Progenitor cell of endocrine pancreas (in vitro differentiated cells): ENCODE measurements at places on chromosomes 2 and 18.
A peak's percentile ranks its signal among the peaks of the same experiment; 100 is the strongest.

DNA sequence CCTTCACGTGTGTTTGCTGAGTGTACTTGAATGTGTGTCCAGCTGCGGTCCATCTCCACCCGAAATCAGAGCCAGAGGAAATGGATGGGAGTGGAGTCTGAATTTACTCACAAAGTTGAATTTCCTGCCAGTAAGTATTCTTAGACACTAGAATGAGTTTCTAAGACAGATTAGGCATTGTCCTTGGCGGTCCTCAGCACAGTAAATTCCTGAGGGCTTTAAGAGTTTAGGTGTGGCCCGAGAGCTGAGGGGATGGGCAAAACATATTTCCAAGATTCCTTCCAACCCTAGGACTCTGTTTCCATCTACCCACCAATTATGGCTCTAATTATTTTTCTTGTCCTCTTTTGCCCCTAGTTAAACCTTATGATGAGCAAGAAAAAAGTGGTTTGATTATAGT lies 90.3 kb upstream of the PHLPP1 start:
- no peak for DNase-seq

- DNase-seq, result no peak
Observed at GRCh38 chr18:48228301-48228715, 180.9 kb downstream of the ZBTB7C start.

DNA sequence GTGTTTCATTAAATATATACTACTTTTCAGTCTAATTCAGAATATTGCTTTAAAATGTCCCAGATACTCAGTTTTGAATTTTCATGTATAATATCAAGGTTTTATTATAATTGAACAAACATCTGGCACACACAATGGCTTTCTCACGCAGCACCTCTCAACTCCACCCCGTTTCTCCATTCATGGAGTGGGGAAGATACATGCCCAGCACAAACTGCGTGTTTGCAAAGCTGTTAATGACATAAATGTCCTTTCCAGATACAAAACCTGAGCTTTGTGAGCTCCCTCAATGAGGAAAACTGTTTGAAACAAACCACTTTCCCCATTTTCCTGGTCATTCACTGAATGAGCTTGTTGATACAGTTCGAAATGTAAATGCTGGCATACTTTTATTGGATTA lies 150.3 kb upstream of the RASGRP3 start:
- DNase-seq, result no peak

- no peak for DNase-seq
Observed at GRCh38 chr2:99780276-99780675, 290.5 kb upstream of the REV1 start.

DNA sequence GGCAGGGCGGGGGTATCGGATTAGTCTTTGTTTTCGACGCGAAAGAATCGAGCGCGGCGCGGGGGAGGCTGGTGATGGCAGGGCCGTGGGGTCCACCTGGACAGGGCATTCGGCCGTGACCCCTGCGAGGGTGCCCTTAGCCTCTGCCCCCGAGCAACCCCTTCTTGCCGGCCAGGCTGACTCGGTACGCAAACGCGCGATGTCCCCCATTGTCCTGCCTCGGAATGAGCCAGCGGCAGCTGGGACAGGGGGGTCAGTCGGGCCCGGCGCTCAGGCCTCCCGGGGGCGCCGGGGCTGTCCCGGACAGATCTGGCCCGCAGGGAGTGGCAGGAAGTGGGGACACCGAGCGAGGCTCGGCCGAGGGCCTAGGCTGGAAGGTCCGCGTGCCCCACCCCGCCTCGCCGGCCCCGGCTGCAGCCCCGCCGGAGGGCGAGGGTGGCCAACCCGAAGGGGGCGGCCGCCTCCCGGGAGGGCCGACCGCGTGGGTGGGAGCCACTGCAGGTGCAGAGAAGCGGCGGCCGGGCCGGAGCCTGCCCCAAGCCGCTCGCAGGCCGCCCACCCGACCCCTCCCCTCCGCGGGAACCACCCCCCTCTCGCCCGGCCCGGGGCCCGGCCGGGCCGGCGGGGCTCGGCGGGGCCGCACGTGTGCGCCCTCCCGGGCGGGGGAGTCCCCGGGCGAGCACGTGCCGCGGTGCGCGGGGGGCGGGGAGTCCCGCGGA lies at the start of gene TET3:
TSS of gene TET3 (plus strand) at position 708 of the 719 bp plus-strand sequence. CDS start 1,494 bp downstream, outside the sequence.
- peak; percentile 49 for DNase-seq

- no peak for DNase-seq
Observed at GRCh38 chr2:169828141-169828811, 1.0 kb downstream of the UBR3 start.

GRCh38 chr2:190853531-190854383 lies 26.9 kb upstream of the GLS start:
- DNase-seq, result no peak

GRCh38 chr2:241573741-241574140 lies 15.2 kb downstream of the BOK start:
- no peak for DNase-seq

- DNase-seq, result no peak
Observed at GRCh38 chr2:68282811-68283418, 30.6 kb upstream of the PPP3R1 start.

DNA sequence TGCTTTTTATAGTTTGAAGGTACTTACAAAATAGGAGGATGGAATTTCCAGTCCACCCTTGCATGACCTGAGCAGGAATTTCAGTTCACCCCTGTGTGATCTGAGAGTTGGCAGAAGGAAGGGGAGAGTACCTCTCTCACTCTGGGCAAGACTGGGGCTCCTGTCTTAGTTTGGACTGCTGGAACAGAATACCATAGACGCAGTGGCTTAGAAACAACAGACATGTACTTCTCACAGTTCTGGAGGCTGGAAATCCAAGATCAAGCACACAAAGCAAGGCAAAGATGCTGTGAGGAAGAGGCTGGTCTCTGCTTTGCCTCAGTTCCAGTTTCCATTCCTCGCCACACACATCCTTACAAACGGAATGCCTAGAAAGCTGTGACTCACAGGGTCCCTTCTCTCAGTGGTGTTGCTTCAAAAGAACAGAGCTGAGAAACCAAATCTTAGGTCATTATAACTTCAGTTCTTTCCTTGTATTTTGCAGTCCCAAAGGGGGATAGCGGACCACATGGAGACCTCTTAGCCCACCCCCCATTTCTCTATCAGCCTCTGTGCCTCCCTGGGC lies 108.8 kb upstream of the HAAO start:
- no peak for DNase-seq

DNA sequence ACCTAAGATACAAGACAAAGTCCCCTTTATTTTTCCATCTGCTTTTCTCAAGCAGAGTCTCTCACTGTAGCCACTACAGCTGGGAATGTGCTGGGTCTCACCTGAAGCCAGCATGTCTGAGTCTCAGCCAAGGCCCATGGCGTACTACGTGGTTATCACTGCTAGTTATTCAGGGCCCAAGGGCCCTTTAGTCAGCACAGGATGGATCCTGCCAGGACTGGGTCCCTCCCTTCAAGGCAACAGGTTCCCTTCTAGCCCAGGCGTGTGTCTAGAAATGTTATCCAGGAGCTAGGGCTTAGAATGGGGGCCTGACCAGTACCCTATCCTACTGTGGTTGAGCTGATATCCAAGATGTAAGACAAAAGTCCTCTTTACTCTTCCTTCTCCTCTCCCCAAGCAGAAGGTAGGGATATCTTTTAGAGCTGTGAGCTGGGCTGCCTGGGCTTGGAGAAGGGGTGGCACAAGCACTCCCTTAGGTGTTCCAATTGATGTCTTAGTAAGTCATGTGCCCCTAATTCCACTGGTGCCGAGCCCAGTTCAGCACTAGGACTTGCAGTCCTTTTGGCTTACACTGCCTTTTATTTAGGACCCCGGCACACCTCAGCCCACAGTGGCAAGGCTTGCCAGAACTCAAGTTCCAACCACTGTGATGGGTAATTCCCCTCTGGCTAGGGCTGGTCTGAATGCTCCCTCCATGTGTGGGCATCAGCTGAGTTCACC lies 17.7 kb downstream of the VPS54 start:
- DNase-seq, result no peak

GRCh38 chr2:69617744-69618143 lies 25.8 kb downstream of the AAK1 start:
- no peak for DNase-seq

GRCh38 chr2:27211943-27212625 lies at the start of the genes ATRAID and SLC5A6:
TSS of gene ATRAID (plus strand) at chr2:27212041. CDS start at chr2:27212369, 328 bp downstream.
TSS of gene SLC5A6 (minus strand) at chr2:27212268. CDS start at chr2:27207650, 4,618 bp downstream.
- peak; percentile 76 for DNase-seq

GRCh38 chr2:121694398-121695170 lies 42.1 kb downstream of the NIFK start:
- DNase-seq, result no peak

DNA sequence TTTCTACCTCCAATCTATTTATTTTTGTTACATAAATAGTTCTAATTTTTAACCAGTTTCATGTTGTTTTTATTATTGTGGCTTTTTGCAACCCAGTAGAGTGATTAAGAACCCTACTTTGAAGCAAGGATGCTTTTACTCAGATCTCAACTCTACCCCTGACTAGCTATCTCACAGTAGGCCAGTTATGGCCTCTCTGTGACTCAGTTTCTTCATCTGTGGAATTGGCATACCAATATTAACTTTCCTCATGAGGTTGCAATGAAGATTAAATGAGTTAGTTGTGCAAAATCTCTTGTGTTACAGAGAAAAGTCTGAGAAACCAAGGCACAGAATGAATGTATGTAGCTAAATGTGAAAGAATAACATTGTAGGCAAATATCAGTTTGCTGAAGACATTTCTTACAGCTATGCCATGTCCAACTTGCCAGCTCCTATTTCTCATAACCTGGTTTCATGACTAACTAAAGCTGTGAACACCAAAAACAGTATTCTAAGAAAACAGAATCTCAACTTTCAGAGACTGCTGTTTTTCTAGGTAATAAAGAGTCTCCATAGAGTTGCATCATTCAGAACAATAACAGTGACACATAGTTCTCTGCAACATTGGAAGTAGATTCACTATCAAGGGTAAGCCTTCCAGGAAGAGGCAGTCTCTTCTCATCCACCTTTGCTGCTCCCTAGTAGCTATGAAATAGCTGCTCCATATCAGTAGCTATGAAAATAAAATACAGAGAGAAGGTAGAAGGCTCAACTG lies 33.2 kb upstream of the CYTIP start:
- DNase-seq, result no peak

GRCh38 chr2:48170281-48170680 lies 264.0 kb upstream of the FBXO11 start:
- no peak for DNase-seq

DNA sequence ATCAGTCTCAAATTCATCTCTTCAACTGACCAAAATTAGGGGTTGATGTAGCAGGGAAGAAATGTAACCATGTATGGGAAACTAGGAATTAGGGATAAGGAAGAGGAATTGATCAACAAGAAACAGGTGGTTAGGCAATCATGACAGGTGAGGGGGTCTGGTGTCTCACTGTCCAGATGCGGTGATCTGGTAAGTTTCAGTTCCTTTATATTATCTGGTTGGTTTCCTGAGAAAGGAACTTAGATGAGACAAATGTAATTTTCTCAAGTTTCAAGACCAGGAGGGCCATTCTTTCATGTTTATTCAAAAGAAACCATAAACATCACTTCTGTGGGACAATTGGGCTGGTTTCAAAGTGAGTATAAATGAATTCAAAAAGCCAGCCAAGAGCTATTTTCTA lies 306.2 kb upstream of the KCNJ3 start:
- DNase-seq, result no peak

- DNase-seq, result no peak
Observed at GRCh38 chr2:233728723-233729301, at the start of gene UGT1A3. TSS of gene UGT1A3 (plus strand) at chr2:233729042. CDS start at chr2:233729127, 85 bp downstream.

DNA sequence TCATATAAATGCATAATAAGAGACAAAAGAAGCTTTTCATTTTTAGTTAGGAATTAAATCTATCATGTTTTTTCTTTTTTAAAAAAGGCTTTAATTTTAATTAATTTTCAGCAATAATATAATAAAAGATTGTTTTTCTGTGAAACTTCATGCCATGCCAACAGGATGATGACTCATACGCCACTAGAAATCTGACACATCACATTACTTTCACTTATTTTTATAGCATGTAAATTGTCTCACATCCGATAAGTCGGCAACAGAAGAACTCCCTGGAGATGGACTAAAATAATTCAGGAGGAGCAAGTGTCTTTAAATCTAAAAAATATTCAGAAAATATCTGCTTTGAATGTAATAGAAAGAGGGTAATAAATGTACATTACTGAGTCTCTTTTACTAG lies 1024.2 kb upstream of the ACVR2A start:
- no peak for DNase-seq

DNA sequence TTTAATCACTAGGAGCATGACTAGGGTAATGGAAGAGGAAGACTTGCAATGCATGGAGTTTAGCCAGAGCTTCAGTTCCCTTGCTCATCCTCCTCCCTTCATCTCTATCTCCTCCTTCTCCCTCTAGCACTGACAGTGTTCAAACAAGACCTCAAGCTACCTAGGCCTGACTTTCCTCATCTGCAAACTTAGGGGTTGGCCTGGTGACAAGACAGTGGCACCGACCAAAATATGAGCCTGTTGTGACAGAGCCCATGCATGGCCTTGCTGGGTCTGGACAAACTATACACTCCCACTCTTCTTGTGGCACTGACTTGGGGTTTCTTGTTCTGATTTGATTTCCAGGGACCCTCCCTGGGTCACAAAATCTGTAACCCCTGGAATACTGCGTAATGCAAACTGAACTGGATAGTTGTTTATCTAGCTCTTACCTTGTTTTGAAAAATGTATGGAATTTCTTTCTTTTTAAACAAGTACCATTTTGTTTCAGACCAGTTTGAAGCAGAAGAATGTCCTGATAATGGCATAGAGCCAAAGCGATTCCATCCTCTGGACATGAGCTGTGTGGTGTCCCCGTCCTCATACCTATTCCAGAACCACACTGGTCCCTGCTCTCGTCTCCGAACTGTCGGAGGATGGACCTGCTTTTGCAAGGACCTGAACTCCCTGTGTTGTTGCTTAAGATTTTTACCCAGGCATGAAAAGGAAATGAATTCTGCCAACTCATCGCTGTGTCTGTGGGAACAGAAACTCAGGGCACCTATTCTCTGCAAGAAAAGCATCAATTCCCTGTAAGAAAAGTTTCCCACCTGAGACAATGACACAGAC lies 33.4 kb upstream of the PPP4R1 start:
- no peak for DNase-seq

- no peak for DNase-seq
Observed at GRCh38 chr2:136393514-136393913, 275.6 kb upstream of the CXCR4 start.

- DNase-seq, result no peak
Observed at GRCh38 chr18:58758046-58758445, 86.8 kb downstream of the MALT1 start.

GRCh38 chr2:68190991-68191731 lies 33.5 kb downstream of the PNO1 start:
- no peak for DNase-seq

DNA sequence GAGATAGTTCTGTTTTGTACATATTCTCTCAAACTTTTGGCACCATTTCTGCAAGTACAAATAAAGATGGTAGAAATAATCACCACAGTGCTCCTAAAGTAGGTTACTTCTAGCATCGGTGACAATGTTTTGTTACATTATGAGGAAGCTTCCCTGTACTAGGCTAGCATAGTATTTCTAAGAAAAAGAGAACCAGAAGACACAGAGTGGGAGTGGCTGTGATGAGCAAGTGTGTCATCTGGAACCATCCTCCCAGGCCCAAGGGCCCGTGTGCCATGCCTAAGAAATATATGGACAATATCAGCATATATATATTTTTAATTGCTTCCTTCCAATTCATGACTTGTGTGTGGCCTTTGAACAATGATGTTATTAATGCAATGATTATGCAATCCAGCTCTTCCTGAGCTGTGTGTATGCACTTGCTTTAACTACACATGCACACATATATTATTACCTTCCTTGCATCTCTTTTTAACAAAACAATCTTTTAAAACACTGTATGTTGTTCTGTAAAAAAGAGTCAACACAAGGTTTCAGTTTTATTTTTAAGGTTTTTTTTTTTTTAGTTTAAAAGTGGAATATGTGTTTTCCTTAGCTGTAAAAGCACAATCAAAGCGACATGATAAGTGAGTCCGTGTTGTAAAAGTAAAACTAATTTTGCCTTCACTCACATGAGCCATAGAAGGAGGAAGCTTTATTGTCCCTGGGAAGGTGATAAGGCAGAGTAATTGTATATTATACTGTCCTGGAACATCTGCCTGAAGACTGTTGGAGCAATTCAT lies 303.9 kb downstream of the ZNF407 start:
- DNase-seq, result no peak
